Activated CD4-positive, alpha-beta T cell treated with anti-CD3 and anti-CD28 coated beads, Interleukin-2, amount 10 ng/mL, durations not matched to agents 7 days and 5 days (primary cell): ENCODE measurements at places on chromosomes 7 and 10.
A peak's percentile ranks its signal among the peaks of the same experiment; 100 is the strongest.

DNA sequence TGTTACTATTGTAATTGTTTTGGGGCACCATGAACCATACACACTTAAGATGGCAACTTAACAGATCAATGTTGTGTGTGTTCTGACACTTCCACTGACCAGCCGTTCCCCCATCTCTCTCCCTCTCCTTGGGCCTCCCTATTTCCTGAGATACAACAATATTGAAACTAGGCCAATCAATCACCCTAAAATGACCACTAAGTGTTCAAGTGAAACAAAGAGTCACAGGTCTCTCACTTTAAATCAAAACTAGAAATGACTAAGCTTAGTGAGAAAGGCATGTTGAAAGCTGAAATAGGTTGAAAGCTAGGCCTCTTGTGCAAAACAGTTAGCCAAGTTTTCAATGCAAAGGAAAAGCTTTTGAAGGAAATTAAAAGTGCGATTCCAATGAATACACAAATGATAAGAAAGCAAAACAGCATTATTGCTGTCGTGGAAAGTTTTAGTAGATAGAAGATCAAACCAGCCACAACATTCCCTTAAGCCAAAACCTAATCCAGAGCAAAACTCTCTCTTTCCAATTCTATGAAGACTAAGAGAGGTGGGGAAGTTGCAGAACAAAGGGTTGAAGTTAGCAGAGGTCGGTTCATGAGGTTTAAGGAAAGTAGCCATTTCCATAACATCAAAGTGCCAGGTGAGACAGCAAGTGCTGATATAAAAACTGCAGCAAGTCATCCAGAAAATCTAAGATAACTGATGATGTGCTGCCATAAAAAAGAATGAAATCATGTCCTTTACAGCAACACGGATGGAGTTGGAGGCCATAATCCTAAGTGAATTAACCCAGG lies 90.6 kb downstream of the MTPN start:
- no peak for DNase-seq

DNA sequence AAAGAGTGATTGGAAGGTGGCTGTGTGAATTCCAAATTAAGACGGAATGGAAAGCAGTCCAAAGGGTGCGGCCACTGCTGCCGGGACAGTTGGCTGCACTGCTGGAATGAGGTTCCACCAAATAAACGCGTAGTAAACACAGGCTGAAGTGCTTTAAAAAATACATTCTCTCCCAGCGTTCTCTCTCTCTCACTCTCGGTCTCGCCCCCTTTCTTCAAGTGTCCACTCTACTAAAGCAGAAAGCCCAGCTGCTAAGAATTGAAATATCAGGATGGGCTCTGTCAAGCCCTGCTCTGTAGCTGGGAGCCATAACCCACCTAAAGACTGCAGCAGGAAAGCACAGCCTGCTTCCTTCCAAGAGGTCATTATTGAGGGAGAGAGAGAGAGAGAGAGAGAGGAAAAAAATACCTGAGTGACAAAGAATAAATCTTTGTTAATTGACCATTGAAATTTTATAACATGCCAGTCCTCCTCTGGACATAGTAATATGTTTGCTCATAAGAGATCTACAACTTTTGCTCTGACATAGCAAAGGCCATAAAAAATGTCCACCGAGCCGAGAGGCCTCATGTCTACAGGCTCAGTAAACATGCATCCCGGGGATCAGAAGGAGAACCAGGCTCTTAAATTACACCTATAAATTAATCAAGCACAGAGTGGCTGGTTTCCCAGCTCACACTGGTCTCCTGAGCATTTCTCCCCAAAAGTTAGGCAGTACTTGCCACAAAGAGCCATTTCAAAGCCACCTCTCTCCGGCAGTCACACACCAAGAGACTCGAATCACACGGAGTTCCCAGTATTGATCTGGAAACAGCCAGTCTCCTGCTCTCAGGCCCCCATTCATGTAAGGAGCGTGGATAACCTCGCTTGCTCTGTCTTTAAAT lies 72.8 kb downstream of the FGFR2 start:
- DNase-seq = no peak

- no peak for DNase-seq
These were observed 11.5 kb upstream of the GPER1 start for GRCh38 chr7:1076184-1077072.

DNA sequence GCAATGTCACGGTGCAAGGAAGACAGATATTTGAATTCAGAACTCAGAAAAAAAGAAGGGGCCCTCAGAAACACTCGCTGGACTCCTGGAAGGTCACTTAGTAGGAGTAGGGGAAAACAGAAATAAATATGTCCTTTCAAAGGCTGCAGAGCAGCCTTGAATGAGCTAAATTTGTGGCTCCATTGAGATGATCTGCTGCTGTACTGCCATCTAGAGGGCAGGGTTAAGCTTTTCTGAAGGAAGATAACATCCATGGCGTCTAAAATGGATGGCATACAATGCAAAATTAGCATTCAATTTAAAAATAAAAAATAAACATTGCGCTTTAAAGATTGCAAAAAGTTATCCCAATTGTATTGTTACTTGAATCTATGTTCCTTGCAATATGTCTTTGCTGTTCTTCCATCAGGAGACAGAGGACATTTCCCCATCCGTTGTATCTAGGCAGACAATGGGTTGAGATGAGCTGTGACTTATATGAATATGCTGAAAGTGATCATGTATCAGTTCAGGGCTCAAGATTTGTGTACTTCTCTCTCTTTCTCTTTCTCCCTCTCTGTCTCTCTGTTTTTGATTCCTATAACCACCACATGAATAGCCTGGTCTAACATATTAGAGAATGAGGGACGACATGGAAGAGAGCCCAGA lies 642.2 kb downstream of the SH2D4B start:
- no peak for DNase-seq

GRCh38 chr7:97460433-97460832 lies 271.5 kb upstream of the TAC1 start:
- DNase-seq = no peak

- no peak for DNase-seq
These were observed 37.1 kb downstream of the MAT1A start for GRCh38 chr10:80252296-80252887.

- no peak for DNase-seq
These were observed 431.9 kb downstream of the PLXDC2 start for GRCh38 chr10:20247891-20248708.

GRCh38 chr10:80487791-80488538 lies 33.9 kb downstream of the TSPAN14 start:
- DNase-seq = peak; percentile 78

DNA sequence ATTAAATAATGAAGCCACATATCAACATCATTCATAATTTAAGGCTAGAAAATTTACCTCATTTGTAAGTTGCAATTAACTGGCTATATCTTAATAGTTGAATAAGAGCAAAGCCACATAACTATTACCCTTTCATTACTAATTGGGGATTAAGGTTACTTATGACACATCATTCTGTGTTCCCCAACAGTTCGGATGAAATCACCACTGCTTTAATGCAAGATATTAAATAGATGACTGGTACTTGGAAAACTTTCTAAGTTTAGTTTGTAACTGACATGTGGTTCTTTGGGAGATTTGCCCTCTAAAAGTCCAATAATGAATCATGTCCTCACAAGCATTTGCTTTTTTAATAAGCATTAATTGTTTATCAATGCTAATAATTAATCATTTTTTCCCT lies 109.1 kb downstream of the MTERF1 start:
- DNase-seq = no peak

DNA sequence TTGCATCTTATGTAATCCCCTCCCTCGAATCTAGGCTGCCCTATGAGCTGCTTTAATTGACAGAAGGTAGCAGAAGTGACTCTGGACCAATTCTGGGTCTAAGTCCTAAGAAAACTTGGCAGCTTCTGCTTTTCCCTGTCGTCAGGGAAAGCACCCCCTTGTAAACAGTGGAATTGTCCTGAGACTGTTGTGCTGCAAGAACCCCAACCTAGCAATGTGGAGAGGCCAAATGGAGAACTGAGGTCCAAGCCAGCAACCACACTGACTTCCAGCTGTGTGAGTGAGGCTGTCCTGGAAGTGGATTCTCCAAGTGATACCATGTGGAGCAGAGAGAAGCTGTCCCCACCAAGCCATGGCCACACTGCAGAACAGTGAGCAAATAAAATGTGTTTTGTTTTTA lies 75.5 kb downstream of the ARHGAP22 start:
- DNase-seq = no peak

GRCh38 chr10:98344589-98345038 lies 70.4 kb downstream of the PYROXD2 start:
- DNase-seq = no peak

- DNase-seq = no peak
These were observed 298.3 kb downstream of the TNS3 start for GRCh38 chr7:47283497-47284131.

- no peak for DNase-seq
These were observed 27.4 kb upstream of the LOXL4 start for GRCh38 chr10:98295401-98295811.

- DNase-seq = no peak
These were observed 166.4 kb upstream of the PPP1R3A start for GRCh38 chr7:114085313-114085591.

DNA sequence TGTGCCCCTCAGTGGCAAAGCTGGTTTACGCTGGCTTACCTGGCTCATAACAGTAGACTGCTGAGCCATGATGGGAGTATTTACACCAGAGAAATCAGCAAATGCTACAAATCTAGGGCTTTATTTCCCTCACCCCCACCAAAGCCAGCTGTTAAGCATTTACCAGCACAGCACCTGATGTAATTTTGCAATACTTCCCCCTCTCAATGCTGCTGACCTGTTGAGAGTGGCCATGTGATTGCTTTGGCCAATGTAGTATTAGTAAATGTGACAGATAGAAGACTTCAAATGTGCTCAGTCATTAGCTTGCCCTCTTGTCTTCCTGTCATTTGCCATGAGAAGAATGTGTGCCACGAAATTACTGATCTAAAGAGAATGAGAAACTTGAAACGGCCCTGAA lies 46.6 kb downstream of the HERPUD2 start:
- no peak for DNase-seq

GRCh38 chr7:95595746-95596197 lies 544 bp downstream of the PDK4 start:
- DNase-seq = no peak

GRCh38 chr7:116497708-116498107 lies 1.8 kb upstream of the CAV2 start:
- no peak for DNase-seq

DNA sequence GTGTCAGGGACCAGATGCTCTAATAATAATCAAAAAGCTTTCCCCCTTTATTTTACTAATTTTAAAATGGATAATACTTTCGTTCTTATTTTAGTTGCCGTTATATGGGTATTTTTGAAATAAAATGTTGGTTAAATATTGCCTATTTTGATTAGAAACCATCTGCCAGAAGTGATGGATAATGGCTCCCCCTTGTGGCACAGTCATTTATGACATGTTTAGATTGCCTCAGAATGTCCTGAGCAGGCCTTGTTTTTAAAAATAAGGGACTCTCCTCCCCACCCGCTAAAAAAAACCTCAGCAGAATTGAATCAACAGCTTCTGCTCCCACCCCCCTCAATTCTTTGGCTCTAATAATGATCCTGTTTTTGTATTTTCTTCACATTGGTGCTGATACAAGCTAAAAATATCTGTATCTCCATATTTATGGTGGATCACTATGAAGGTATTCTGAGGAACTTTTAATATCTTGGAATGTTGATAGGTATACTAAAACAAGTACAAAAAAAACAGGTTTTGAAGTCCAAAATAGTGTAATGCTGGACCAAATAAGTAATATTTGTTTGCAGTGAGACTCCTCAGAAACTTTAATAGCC lies 38.8 kb downstream of the TMEM60 start:
- DNase-seq = peak; percentile 84

GRCh38 chr7:24199978-24200377 lies 84.0 kb upstream of the NPY start:
- no peak for DNase-seq

DNA sequence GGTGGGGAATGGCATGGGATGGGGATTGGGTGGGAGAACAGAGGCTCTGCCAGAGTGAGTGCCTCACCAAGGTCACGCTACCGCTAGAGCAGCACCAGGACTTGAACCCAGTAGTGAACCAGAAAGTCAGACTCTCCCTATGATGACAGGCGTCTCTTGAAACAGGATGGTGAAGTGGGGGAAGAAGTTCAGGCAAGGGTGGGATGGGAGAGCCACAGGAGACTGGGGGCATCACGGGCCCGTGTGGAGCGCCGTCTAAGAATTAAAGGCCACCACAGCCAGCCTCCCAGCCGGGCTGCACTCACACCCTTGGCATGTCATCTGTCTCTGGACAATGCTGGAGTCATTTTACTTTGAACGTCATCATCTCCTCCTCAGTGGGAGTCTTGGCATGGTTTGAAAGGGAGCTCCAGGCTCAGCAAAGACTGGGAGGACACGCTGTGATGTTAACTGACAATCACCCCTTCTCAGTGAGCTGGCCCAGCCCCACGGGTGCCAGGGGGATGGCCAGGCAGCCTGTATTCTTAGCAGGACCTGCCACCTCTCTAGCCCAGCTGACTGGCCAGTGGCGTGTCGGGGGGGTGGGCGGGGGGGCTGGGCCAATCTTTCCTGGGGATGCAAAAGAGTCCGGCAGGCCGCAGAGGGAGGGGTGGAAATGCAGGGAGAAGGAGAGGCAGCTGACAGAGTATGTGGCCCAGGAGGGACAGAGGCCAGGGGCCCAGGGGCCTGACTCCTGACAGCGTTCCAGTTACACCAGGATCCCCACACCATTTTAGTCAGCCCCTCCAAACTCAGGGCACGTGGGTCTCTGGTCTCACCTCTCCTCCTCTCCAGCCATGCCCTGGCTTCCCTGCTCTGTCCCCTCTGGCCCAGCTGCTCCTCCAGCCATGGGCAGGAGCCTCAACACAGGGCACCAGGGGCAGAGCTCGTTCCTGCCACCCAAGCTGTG lies 96.2 kb downstream of the VOPP1 start:
- DNase-seq = no peak

- no peak for DNase-seq
These were observed 88.4 kb upstream of the SMNDC1 start for GRCh38 chr10:110392868-110393740.

GRCh38 chr10:77350134-77350533 lies 287.5 kb downstream of the KCNMA1 start:
- DNase-seq = no peak

GRCh38 chr10:129331207-129331838 lies 135.7 kb upstream of the MGMT start:
- no peak for DNase-seq

GRCh38 chr7:135756191-135756590 lies 7.6 kb upstream of the FAM180A start:
- DNase-seq = no peak

DNA sequence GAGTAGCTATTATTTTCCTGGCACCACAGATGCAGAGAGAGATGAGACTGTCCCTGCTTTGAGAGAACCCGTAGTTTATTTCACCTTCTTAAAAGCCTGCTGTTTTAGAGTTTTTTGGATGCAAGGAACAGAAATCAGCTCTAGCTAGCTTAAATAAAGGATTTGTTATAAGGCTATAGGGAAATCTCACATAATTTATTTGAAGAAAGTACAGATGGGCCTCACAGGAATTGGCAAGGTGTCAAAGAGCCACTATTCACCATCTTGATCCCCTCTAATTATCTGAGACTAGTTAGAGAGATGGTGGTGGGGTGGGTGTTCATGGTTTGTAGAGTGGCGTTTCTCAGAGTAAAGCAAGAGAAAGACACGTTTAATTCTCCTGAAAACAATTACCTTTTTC lies 7.3 kb downstream of the KMT2E start:
- DNase-seq = no peak

- no peak for DNase-seq
These were observed 433.0 kb downstream of the PAXIP1 start for GRCh38 chr7:154569916-154570315.

- no peak for DNase-seq
These were observed 26.1 kb downstream of the DYNC1I1 start for GRCh38 chr7:95798401-95798930.

GRCh38 chr7:128251337-128251736 lies 10.3 kb downstream of the LEP start:
- DNase-seq = no peak
